NCI-H524 (cell line): ENCODE measurements at places on chromosomes 5 and 9.

GRCh38 chr5:6378766-6379103, 388 bp upstream of the MED10 start:
- DNase-seq: no peak

DNA sequence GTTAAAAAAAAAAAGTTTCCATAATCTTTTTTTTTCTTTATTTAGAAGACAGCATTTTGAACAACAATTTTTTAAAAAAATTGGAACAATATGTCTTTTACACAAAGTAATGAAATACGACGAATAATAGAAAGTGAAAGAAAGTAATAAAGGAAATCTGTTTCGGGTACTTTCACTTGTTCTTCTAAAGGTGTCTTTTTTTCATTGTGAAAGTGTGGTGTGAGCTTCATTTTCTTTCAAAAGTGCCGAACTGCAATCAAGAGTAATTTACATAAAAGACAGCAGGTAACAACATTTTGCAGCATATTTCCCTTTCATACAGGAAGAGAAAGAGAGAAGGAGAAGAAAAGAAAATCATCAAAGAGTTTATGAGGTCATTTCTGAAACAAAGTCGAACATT, 159.7 kb upstream of the CDH12 start:
- DNase-seq: no peak

- no peak for DNase-seq
Observed at GRCh38 chr5:21862986-21863385, 990.2 kb downstream of the CDH12 start.

DNA sequence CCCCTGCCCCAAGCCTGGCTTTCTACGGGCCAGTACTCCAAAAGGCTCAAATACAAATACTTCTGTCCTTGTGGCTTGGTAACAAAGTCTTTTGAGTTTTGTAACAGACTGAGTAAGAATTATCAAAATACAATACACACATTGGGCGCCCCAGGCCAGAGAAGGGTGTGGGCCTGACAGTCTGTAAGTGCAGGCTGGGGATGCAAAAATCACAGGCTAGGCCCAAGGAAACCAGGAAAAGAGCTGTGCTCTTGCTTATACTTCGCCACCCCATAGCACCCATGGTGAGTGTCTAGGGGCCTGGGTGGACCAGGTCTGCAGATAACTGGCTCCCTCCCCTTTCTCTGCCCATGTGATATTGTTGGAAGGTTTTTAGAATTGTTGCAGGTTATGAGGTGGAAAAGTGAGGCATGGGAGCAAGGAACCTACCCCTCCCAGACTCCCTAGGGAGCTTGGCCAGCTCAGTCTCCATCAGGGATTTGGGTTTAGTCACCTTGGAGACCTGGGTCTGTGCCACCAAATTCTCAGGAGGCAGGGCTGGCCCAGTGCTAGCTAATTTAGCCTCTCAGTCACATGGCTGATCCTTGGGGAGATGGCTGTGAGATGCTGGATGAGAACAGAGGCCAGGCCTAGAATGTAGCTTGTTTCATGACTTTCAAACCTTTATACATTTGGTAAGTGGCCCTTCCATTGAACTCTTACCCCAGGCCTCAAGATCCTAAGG, 72.9 kb downstream of the TARS1 start:
- no peak for DNase-seq

- DNase-seq: no peak
Observed at GRCh38 chr5:119347991-119348390, 7.8 kb upstream of the TNFAIP8 start.

- DNase-seq: no peak
Observed at GRCh38 chr9:125932746-125933455, 185.7 kb downstream of the PBX3 start.

GRCh38 chr5:116359592-116359991, 215.0 kb downstream of the SEMA6A start:
- no peak for DNase-seq
